NCI-H1048 (cell line): ENCODE measurements at places on chromosomes 1 and 21.

DNA sequence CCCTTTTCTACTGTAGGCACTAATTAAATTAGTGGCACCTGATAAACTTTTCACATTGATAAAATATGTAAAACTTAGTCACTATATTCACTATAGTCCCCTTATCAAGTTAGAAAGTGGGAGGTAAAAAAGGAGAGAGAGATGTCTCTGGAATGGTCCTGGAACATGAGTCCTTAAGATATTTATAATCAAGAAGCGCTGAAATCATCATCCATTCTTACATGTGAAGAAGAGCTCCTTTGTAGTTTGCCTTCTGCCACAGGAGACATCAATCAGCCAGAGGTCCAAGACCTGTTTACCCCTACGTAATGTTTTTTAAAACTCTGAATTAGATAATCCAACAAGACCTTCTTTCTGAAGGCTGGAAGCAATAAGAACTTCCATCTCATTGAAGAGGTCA lies 65.3 kb downstream of the GATAD2B start:
- DNase-seq: no peak

GRCh38 chr1:183388735-183389134 lies 29.4 kb downstream of the NMNAT2 start:
- DNase-seq: no peak

DNA sequence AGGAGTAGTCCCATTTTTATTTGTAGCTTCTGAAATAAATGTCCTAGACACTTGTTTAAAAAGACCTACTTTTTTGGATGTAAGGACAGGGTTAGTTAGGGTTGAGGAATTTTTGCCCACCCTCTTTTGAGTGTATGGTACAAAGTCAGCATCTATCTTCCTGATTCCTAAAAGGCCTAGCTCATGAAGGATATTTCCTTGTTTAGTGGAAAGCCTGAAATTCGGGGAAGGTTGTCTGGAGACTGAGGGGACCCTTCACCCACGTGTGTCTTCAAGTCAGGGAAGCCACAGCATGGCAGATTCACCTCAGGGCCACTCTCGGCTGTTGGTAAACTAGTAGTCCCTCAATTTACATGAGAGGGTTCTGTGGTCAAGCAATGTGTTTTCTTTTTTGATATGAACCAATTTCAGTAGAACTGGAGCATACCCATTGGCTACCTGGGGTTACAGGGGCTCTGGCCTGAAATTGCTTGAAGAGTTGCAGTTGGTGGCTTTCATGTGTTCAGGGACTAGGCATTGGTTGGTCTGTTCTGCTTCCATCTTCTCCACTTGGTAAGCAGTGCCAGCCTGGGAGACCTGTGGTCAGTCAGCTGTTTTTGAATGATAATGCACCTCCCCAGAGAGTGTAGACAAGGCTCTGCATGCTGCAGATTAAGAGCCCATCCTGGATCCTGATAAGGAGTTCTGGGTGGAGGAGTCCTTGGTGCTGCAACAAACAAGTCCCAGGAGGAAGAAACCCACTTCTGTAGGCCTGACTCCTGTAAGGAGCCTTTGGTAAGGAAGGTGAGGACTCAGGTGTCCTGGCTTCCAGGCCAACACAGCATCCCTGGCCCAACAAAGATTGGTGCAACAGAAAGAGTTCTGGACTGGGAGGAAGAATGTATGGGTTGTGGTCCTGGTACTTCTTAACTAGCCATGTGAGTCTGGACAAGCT lies 6.3 kb downstream of the BTG2 start:
- DNase-seq: no peak

GRCh38 chr1:154945160-154945961 lies 8.8 kb upstream of the PMVK start:
- DNase-seq: no peak

- DNase-seq: no peak
These were observed 102.3 kb downstream of the TNFSF18 start for GRCh38 chr1:172948457-172948856.

DNA sequence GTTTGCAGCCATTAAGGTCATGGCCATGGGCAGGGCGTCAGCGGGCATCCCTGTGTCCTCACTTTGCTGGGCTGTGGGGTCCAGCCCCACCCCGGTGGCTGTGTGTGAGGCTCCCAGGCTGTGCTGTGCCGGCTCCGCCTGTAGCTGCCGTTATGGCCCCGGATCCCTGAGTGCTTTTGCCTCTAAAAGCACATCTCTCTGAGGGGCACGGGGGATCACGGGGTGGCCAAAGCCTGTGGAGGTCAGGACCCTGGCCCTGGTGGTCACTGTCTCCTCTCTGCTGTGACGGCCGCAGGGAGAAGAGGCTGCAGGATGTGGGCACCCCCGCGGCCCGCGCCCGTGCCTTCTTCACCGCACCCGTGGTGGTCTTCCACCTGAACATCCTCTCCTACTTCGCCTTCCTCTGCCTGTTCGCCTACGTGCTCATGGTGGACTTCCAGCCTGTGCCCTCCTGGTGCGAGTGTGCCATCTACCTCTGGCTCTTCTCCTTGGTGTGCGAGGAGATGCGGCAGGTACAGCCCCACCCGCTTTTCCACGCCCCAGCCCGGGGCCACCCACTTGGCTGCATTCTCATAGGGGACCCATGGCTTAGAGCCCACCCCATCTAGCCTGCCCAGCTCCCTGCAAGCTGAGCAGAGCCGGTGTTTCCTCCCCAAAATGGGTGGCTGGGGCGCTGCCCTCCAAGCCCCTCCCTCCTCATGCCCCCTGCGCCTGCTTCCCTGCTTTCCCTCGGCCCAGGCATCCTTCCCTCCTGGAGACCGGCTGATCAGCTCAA lies 48.2 kb downstream of the TRPM2 start:
- no peak for DNase-seq

GRCh38 chr1:11893907-11894251 lies 32.3 kb downstream of the KIAA2013 start:
- no peak for DNase-seq
